ENCODE measurements at places on chromosomes 12 and 14.
A peak's percentile ranks its signal among the peaks of the same experiment; 100 is the strongest.

- no peak for DNase-seq
Measured at GRCh38 chr14:68143341-68143841, 323.8 kb downstream of the RAD51B start.

DNA sequence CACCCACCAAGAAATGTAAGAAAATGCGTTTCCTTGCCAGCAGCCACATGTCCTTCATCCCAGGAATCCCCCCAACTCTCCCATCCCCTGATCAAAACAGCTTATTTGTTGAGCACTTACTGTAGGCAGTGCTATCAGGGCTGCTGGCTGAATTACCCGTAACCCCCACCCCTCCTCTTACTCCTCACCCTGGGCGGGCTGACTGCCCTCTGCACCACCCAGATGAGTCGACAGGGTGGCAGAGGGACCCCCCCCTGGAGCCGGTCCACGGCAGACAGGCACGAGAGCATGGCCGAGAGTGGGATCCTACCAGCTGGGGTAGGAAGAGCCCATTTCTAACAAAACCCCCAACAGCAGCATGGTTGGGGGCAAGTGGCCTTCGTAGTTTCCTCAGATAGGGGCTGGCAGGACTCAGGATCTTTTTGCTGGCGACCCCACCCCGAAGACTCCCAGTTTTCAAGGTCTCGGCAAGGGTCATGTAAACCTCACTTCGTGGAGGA lies 1.1 kb upstream of the RHOF start:
- peak; percentile 48 for DNase-seq

DNA sequence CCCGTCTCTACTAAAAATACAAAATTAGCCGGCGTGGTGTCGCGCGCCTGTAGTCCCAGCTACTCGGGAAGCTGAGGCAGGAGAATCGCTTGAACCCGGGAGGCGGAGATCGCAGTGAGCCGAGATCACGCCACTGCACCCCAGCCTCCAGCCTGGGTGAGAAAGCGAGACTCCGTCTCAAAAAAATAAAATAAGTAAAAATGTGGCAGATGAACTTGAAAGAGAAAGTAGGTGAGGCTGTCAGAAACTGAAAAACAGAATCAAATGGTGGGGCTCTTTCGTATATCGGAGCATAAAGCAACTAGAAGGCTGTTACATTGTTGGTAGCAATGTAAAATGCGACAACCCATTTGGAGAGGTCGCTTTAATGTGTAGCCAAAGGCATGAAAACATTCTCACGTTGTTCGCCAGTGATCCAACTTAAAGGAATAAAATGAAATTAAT lies 767 bp upstream of the CCNT1 start:
- DNase-seq: no peak

DNA sequence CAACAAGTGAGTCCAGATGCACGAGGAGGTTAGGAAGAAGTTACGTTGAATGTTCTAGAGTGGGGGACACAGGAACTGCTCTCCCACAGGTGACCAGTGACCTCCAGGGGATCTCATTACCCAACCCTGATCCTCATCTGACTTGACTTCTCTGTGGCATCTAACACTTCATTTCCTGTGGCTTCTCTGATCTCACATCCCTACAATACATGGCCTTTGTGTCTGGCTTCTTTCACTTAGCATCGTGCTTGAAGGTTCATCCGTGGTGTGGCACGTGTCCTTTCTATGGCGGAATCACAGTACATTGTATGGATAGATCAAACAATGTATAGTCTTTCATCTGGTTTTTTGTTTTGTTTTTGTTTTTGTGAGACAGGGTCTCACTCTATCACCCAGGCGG lies 19.3 kb downstream of the CFAP251 start:
- DNase-seq: no peak

- no peak for DNase-seq
Measured at GRCh38 chr12:52320784-52321400, at the start of gene KRT83. KRT83 (minus strand) TSS chr12:52321398; CDS start chr12:52321335, 63 bp downstream.

All from stimulated activated naive CD8-positive, alpha-beta T cell treated with anti-CD3 and anti-CD28 coated beads, Interleukin-15, Interleukin-2, amounts not matched to agents 100 U/mL and 50 U/mL, for 24 hours (primary cell).